GM13977 (cell line): ENCODE measurements at places on chromosomes 11 and 22.

DNA sequence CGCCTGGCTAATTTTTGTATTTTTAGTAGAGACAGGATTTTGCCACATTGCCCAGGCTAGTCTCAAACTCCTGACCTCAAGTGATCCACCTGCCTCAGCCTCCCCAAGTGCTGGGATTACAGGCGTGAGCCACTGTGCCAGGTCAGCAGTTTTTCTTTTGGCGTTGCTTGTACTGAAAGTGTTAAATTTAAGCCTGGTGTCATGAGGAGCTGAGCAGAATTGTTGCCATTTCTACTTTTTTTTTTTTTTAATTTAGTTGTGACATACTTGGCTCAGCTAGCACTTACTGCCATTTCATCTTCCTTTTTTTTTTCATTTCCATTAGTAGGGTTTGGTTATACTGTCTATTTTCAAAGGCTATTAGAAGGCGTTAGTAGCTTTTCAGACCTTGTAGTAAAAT lies 10.7 kb downstream of the TAB1 start:
- no peak for DNase-seq

- no peak for DNase-seq
Observed at GRCh38 chr11:125069796-125070195, 6.7 kb downstream of the SLC37A2 start.

GRCh38 chr22:35418088-35418487 lies 18.1 kb downstream of the MCM5 start:
- DNase-seq, result no peak

- DNase-seq, result peak; percentile 50
Observed at GRCh38 chr11:5380740-5381342, 2.8 kb upstream of the OR51M1 start.

DNA sequence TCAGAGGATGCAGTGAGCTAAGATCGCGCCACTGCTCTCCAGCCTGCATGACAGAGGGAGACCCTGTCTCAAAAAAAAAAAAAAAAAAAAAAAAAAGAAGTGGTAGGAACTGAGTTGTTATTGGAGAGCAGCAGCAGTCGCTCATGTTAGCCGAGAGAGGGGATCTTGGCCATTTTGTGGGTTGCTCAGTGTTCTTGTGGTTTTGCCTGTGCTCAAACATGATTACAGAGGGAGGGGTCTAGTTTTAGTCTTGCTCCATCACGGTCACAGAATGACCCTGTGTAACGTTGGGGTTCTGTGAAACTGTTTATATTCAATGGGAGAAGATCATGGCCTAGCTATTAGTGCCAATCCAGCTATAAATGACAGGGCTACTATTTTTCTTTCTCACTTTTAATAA lies 1.9 kb downstream of the DPAGT1 start:
- DNase-seq, result no peak

DNA sequence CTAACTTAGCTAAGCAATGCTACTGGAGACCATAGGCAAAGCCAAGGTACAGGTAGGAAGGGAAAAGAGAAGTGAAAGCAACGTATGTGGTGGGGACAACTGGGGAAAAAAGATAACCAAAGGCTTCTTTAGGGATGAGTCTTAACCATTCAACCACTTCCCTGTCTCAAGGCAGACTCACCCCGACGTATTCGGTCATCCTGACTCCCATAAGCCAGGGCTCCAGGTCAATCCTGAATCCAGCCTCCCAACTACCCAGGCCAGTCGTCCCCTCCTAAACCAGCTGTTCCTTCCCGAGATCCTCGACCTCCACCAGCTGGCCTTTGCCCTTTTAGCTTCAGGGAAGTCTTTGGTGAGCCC lies 330 bp downstream of the ACP2 start:
- no peak for DNase-seq

DNA sequence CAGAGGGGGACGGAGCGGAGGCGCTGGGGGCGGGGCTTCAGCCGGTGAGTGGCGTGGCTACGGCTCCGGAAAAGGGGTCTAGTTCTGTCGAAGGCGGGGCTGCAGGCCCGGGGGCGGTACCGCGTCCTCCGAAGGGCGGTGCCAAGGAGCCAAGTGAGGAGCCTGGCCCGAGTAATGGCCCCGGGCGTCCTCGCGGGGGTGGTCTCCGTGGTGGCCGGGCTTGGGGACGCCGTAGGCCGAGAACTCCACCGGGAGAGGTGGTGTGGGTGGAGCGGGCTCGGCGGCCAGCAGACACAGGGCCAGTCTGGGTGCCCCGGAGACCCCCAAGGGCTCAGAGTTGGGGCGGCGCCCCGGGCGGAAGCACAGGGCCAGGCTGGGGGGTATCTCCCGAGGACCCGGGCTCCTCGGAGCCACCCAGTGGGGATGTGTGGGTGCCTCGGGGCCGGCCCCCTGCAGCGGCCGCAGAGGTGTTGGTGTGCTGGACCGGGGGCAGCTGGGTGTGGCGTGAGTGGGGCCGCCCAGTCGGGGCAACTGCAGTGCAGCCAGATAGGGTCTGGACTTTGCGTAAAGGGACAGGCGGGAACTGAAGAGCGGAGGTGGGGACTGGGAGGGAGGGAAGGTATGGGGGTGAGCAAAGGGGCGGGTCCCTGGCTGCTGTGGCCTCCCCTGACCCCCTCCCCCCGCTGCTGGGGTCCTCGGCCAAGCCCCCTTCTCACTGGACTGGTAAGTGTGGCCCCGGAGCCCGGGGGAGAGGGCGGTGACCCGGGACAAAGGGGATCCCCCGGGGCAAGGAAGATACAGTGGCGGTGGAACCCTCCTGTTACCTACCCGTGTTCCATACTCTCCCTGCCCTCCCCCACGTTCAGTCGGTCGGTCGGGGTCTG lies 838 bp downstream of the FKBP2 start:
- DNase-seq, result no peak

GRCh38 chr11:7246179-7246578 lies 5.5 kb upstream of the SYT9 start:
- no peak for DNase-seq

- DNase-seq, result no peak
Observed at GRCh38 chr22:39444247-39444800, 12.5 kb upstream of the MGAT3 start.

DNA sequence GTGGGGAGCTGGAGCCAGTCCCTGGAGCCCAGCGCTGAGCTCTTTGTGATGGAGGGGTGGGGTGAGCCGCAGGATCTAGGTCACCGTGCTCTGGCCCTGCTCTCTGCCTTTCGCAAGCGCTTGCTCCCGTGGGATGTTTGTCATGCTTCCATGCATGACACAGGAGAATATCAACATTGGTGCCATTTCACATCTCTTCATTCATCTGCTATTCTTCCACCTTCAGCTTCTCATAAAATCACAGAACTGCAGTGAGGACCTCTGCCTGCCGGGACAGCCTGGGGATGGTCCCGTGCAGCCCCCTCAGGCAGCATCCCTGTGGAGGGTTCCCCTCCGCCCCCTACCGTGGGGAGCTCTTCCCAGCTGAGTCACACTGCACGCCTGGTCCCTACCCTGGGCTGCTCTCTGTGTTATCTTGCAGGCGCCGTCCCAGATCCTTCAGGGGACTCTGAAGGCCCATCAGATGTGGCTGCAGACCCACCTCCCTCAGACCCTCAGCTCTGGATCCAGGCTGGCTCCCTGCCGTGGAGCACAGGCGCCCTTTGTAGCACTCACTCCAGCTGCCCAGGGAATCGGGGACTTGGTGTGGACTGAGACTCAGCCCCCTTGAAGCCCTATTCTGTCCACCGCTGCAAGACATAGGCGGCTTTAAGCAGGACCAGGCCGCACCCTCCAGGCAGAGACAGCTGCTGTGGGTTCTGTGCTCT lies 5.1 kb upstream of the SEPTIN5 start:
- no peak for DNase-seq

GRCh38 chr11:60164550-60165075 lies 18.3 kb downstream of the MS4A6A start:
- no peak for DNase-seq

GRCh38 chr11:102395720-102396393 lies 48.8 kb downstream of the BIRC2 start:
- DNase-seq, result no peak

- DNase-seq, result no peak
Observed at GRCh38 chr11:61645179-61645868, 34.9 kb upstream of the DAGLA start.

DNA sequence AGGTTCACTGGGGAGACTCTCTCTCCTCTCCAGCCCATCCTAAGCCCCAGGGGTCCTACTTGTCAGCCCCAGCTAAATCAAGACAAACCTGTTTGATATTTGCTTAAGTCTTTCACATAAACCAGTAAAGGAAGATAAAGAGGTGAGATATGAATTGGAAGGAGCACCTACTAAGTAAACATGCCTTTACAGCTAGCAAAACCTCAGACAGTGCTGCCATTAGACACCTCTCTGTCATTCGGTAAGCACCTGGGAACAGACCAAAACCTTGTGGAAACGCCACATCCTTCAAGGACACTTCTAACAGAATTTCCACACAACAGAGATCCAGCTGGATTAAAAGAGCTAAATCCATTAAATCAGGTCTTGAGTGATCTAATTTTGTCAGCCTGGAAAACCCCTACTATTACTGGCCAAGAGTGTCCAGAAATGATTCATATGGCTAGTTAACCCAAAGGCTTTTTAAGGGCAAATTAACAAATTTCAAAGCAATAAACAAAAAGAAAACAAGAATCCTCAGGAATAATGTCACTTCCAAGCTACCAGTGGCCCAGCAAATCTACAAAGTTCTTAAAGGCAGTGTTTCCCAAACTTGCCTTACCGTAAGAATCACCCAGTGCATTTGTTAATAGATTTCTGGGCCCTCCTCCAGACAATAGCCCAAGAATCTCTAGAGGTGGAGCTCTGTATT lies 2.4 kb downstream of the VPS37C start:
- DNase-seq, result no peak

DNA sequence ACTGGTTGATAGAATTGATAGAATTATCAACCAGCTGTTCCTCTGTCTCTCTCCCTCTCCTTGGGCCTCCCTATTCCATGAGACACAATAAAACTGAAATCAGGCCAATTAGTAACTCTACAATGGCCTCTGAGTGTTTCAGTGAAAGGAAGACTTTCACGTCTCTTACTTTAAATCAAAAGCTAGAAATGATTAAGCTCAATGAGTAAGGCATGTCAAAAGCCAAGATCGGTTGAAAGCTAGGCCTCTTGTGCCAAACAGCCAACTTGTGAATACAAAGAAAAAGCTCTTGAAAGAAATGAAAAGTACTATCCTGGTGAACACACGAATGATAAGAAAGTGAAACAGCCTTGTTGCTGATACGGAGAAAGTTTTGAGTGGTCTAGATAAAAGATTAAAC lies 16.6 kb downstream of the PIH1D2 start:
- no peak for DNase-seq

DNA sequence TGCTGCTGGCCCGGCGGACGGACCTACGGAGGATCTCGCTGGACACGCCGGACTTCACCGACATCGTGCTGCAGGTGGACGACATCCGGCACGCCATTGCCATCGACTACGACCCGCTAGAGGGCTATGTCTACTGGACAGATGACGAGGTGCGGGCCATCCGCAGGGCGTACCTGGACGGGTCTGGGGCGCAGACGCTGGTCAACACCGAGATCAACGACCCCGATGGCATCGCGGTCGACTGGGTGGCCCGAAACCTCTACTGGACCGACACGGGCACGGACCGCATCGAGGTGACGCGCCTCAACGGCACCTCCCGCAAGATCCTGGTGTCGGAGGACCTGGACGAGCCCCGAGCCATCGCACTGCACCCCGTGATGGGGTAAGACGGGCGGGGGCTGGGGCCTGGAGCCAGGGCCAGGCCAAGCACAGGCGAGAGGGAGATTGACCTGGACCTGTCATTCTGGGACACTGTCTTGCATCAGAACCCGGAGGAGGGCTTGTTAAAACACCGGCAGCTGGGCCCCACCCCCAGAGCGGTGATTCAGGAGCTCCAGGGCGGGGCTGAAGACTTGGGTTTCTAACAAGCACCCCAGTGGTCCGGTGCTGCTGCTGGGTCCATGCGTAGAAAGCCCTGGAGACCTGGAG lies 74.1 kb downstream of the LRP5 start:
- DNase-seq, result no peak

DNA sequence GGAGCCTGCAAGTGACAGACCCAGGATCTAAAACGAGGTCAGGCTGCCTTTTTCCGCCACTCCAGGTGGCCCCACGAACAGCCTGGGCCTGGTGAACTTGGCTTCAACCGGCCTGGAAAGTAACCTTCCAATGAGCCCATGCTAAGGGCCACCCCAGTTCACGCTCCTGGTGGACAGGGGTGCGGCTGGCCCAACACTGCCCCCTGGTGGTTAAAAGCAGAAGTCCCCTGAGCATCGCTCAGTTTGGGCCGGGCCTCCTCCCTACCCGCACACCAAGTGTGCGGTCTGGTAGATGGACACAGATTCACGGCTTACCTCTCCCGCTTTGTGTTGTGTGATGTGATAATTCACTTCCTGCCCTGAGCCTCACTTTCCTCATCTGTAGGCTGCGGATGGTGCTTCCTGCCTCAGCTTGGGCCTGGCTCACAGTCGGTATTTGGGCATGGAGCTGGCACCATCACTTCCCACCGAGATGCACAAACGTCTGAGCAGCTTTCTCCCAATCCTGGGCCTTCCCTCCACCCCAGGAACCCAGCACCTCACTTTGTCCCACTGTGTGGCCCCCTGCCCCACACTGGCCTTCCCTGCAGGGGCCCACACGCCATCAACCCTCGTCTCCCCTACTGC lies 13.7 kb upstream of the SEC14L3 start:
- peak; percentile 92 for DNase-seq

DNA sequence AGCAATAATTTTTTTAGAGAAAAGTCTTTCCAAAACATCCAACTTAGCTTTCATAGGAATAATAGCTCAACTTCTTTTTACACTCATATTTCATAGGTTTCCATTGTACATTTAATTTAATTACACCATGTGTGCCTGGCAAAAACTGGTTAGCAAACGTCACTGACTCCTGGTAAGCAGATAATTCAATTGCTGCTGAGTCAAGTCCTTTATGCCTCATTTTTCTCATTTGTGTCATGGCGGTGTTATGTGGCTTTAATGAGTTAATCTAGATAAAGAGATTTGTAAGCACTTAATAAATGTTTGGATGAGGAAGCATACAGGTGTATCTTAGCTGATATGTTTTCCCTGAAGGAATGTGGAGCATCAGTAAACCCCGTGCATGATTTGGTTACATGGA lies 41.2 kb upstream of the PAK1 start:
- DNase-seq, result no peak

GRCh38 chr11:80255021-80255420 lies 814.2 kb upstream of the TENM4 start:
- no peak for DNase-seq

GRCh38 chr11:119776031-119776636 lies 47.1 kb upstream of the NECTIN1 start:
- no peak for DNase-seq
